ENCODE measurements at places on chromosomes 12 and 14.
A peak's percentile ranks its signal among the peaks of the same experiment; 100 is the strongest.

- no peak for DNase-seq
These were observed 397.8 kb downstream of the SEC23A start for GRCh38 chr14:38705220-38705619.

DNA sequence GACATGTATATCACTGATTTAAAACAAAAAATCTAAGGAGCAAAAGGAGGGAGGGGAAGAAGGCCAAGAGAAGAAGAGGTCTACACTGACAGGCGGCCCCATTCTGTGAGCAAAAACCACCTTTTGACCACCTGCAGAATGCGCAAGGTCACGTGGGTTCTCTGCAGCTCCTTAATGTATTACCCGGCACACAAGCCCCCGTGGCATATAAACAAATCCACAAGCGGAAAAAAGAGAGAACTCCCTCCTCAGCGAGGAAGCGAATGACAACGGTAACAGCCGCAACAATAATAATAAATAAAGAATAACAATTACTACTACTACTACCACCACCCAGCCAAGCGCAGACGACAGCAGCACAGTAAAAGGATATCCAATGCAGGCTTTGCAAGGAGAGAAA lies 1.3 kb downstream of the KSR2 start:
- no peak for DNase-seq

DNA sequence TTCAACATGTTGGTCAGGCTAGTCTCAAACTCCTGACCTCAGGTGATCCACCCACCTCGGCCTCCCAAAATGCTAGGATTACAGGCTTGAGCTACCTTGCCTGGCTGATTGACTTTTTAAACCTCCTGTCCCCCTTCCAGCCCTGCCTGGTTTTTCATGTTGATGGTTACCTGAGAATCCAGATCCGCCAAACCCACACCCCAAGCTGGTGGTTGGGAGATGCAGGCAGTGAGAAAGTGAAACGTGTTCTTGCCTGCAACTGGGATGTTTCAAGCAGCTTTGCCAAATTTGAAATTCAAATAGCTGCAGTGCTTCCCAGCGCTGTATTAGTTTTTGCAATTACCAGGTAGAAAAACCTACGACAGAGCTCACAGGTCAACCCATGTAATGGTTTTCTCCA lies 238.3 kb upstream of the PWP1 start:
- DNase-seq, result no peak

DNA sequence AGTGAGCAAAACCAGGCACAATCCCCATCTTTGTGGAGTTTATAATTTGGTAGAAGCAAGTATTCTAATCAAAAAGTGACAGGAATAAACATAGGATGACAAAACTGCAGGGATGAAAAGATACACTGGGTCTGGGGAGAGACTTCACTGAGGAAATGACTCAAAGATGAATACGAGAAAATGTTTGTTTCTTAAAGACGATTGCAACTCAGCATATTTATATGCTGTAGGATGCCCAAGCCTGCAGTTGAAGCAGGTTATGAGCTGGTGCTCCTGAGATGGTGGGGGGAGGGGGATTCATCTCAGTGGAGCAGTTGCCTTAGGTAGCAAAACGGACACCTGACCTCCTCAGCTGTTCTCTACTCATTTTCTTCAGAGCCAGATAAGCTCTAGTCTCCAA lies 13.4 kb upstream of the SLC38A4 start:
- DNase-seq, result no peak

GRCh38 chr14:90454041-90455000 lies 57.5 kb downstream of the CALM1 start:
- no peak for DNase-seq

DNA sequence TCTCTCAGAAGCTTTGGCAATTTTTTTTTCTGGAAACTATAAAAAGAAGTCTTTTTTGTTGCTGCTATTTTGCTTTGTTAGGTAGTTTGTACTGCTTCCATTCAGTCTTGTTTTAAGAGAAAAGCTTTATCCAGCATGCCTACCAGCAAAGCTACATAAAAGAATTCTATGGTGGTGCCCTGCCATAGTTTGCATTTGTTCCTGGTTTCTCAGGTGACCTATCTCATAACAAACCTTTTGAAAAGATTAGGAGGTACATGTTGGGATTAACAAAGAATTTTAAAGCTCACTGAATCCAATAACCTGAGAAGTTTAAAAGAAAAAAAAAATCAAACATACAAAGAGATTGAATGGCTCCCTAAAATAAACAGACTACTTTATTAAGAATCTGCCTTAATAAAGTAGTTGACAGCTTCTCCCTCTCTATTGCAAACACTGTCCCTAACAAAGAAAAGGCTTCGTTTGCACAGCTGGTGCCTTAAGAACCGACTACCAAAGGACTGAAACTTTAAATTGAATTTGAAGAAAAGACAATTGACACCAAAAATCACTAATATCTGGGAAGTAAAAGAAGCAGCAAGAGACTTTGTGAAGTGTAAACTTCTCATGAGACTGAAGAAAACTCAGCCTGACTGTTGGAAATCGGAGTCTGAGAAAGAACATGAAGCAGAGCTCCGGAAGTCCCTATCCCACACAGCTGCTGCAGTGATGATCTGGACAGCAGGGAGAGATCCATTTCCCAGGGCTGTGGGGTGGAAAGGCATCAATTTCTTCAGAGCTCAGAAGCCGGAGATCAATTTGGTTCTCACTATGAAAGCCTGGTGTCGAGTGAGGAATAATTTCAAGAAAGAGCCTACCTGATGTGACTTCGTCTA lies 102.7 kb upstream of the PLEKHA5 start:
- no peak for DNase-seq

DNA sequence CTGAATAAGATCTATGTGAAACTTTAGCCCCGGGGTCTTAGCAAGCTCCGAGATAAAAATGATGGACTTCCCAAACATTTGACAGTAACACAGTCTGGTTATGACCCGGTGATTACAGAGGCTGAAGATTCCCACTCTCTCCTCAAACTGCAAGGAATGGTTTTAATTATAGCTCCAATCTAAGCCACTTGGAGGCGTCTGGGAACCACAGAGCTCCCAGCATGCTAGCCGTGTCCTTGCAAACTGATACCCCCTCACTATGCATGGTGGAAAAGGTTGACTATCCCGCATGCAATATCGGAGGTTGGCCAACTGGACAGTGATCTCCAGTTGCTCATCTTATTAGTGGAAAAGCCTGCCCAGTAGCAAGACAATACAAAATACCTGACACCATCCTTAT lies 76.5 kb upstream of the GRIN2B start:
- no peak for DNase-seq

- DNase-seq, result no peak
These were observed 53.1 kb downstream of the ZFYVE26 start for GRCh38 chr14:67763158-67763822.

- peak; percentile 46 for DNase-seq
These were observed 14.1 kb downstream of the GPX2 start for GRCh38 chr14:64928239-64929013.

GRCh38 chr12:43052441-43052840 lies 462.9 kb upstream of the PRICKLE1 start:
- DNase-seq, result no peak

DNA sequence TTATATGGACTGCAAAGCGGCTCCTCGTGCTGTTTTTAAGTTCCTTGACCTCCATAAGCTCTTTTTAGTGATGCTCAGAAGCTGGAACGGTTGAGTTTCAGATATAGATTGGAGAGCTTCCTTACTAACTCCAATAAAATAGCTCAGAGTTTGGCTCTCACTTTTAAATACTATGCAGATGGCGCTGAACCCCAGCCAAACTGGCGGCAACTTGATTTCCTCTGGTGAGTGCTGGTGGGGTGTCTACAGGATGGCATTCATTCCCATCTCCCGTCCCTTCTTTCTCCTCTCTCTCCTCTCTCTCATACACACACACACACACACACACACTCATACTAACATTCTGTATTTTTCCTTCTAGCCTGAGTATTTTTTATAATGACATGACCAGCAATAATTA lies 346.3 kb downstream of the ETNK1 start:
- DNase-seq, result no peak

- no peak for DNase-seq
These were observed 68.6 kb upstream of the USP15 start for GRCh38 chr12:62191491-62192179.

DNA sequence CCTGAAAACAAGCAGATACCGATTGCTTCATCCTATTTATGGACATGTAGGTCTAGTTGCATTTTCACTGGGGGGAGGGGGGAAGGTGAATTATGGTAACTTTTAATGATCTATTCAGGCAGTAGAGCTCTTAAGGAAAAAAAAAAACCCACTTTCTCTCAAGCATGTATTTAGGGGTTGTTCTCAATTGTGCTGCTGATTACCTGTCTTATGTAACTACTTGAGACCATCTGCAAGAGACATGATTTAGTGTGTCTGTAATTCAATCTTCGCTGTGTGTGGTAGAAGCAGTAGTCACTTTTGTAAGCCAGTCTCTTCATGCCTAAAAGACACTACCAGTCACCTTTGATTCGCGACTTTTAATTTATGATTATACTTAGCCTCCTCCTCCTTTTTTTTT lies 8.9 kb downstream of the CALM1 start:
- DNase-seq, result no peak

- no peak for DNase-seq
These were observed 55.0 kb downstream of the TMX1 start for GRCh38 chr14:51294951-51295525.

DNA sequence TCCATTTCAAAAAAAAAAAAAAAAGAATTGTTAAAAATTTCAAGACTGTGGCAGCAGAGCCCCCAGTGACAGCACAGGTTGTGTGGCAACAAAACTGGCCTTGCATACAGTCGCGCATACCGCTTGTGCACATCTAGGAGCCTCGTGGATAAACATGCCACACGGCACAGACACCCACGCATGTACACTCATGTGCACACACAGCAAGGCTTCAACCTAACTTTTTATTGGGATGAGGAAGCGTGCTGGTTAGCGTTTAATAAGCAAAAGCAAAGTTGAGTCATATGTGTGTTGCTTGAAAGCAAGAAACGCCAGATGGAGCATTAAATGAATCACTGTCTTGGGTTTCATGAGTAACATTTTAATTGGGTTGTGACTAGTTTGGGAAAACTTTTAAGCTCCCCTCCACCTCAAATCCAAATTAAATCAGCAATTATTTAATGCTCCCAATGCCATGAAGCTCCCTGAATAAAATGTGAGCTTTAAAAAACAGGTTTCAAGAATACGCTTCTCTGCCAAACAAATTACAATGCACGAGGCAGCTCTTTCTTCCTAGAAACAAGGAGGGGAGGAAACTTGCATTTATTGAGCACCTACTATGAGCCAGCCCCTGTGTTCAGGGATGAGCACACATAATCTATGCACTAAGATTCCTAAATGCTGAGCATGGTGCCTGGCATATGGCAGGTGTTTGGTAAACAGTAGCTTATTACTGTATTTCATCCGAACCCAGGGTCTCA lies 35.7 kb upstream of the EML1 start:
- no peak for DNase-seq

- DNase-seq, result no peak
These were observed 4.6 kb downstream of the PKP2 start for GRCh38 chr12:32891956-32892355.

GRCh38 chr12:18861287-18861858 lies 123.5 kb downstream of the CAPZA3 start:
- DNase-seq, result no peak

DNA sequence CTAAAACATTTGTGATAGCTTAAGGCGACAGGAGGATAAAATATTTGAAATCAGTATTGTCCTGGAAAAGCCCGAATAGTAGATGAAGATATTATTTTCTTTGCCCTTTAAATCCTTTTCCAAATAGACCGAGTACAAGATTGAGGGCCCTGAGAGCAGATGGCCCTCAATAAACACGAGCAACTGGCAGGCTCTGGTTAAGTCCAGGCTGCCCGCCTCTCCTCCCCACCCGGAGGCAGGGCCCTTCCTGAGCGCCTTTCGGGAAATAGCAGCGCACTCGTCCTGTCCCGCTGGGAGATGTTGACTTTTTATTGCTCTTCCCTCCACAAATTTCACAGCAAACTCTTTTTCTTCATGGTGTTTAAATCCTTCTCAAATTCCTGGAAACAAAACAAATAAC lies 50.8 kb upstream of the MAX start:
- no peak for DNase-seq

- DNase-seq, result no peak
These were observed 1.3 kb upstream of the SYCP3 start for GRCh38 chr12:101740566-101740965.

- no peak for DNase-seq
These were observed 2.5 kb downstream of the CD163 start for GRCh38 chr12:7501031-7501588.

GRCh38 chr12:10341892-10342509 lies 34.3 kb downstream of the KLRD1 start:
- DNase-seq, result no peak

GRCh38 chr14:25820368-25820767 lies 770.4 kb upstream of the STXBP6 start:
- no peak for DNase-seq

DNA sequence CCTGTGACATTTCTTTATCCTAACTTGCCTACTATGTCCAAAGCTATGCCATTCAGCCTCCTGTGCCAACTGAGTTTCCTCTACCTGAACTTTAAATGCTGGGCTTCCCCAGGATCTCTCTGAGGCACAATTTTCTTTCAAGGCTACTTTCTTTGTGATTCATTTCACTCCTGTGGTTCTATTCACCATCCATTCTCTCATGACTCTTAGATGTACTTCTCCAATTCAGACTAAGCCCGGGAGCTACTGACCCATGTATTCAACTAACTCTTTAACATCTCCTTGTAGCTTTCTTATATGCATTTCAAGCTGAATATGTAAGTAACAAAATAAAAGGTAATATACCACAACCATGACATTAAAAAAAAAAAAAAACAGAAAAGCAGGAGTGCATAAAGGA lies 738.9 kb upstream of the USP15 start:
- DNase-seq, result no peak

- DNase-seq, result peak; percentile 35
These were observed 8.6 kb downstream of the SLC25A29 start for GRCh38 chr14:100297320-100298300.

DNA sequence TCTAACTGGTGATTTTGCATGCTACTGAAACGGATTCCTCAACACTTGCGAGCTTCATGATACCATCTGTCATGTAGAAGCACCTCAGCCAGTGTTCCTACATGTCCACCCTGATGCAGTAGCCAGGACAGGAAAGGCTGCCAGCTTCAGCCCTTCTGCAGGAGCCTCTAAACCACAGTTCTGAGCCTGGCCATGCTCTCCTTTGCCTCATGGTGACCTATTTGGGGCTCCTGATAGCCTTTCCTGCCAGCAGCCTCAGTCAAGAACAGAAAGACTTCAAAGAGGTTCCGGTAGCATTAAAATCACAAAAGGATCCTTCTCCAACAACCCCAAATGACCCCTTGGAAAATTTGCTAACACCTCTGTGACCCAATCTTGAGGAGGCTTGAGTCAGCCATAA lies 96.0 kb downstream of the CNTN1 start:
- DNase-seq, result no peak

- DNase-seq, result no peak
These were observed 154.9 kb downstream of the ASCL4 start for GRCh38 chr12:107929436-107929835.
